Transverse colon (tissue), 4 donors: ENCODE measurements at places on chromosomes 5 and 9. TPM values are rescaled to one million over a fixed set of nuclear protein-coding genes. Genes with fewer than 3 reads are reported as not detected.

Gene SLC24A2
- total RNA-seq: 0.20 TPM

Gene CRHBP
- 0.79 TPM for total RNA-seq

DNA sequence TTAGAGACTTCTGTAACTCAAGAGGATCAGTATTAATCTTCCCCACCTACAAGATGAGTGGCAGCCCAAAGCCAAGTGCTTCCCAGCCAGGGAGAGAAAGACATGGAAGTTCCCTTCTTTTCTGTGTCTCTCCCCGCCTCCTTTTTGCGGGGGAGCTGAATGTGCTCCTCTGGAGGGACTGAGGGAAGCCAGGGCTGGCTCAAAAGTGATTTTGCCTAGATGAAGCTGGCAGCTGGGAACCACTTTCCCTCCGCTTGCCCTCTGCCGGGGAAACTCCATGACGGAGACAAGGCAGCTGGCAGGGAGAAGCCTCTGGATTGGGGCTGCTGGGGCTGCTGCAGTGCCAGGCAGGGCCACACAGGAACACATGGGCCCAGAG lies 24.4 kb downstream of the EGR1 start:
- no peak for DNase-seq

Gene KCNT1
- not detected for total RNA-seq

GRCh38 chr5:139847790-139848507 lies 52.3 kb downstream of the PSD2 start:
- peak; percentile 63 for DNase-seq

GRCh38 chr5:148788636-148789035 lies 37.8 kb upstream of the ADRB2 start:
- DNase-seq: no peak

Gene ERAP2
- 32.5 TPM for total RNA-seq

DNA sequence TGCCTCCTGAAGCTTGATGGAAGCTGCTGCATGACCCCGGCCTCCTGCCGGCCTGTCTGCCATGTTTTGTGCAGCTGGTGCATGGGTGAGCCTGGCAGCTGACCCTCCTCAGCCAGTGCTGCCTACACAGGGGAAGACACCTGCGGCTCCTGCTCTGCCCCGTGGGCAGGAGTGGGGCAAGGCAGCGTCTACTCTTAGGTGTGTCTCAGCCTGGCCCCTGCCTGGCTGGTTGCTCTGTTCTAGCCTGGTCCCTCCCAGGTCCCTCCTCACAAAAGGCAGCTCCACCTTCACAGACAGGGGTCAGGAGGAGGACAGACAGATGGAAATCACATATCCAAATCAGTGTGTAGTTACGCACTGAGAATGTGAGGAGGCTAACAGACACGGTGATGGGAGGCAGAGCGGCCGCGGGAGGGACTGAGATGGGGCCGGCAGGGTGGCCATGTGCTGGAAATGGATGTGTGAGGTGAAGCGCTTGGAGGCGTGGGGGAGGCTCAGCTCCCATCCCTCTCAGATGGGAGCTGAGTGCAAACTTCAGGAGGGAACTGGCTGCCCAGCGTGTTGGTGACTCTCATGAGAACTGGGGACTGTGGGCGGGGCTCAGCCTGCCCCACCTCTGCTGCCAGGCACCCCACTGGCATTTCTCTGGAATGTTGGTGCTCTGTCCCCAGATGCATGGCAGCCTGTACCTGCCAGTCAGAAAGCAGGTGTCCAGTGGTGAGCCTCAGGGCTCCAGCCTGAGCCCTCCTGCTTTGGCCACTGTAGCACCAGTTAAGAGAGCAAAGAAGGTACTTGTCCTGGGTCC lies 43.4 kb downstream of the PPARGC1B start:
- DNase-seq: peak; percentile 44

- no peak for DNase-seq
Measured at GRCh38 chr9:133590231-133590855, 18.8 kb downstream of the FAM163B start.

DNA sequence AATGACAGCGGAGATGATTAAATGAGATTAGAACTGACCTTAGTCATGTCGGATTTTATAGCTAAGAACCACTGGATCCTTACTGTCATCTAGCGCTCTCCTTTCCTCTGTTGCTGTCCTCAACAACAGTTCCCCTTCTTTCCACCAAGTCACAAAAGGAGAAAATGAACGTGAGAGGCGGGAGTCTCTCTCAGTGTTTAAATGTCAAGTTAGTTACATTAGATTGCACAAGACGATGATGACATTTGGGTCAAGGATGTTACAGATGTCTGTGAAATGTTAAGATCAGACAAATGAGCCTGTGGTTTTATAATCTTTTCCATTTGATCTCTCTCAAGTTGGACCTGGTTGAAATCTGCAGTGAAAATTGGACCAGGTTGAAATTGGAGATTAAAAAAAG lies 53.5 kb downstream of the FBXO38 start:
- no peak for DNase-seq

DNA sequence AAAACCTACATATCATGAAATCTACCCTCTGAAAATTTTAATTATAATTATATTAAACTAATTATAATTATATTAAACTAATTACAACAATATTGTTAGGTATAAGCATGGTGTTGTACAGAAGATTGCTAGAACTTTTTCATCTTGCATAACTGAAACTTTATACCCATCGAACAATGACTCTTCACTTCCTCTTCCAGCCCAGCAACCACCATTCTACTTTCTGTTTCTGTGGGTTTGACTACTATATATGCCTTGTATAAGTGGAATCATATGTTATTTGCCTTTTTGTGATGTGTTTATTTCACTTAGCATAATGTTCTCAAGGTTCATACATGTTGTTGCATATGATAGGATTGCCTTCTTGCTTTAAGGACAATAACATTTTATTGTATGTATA lies 274.2 kb upstream of the CCNH start:
- no peak for DNase-seq

- no peak for DNase-seq
Measured at GRCh38 chr5:176656467-176656990, 9.2 kb downstream of the TSPAN17 start.

Gene PDE8B
- 0.40 TPM for total RNA-seq

DNA sequence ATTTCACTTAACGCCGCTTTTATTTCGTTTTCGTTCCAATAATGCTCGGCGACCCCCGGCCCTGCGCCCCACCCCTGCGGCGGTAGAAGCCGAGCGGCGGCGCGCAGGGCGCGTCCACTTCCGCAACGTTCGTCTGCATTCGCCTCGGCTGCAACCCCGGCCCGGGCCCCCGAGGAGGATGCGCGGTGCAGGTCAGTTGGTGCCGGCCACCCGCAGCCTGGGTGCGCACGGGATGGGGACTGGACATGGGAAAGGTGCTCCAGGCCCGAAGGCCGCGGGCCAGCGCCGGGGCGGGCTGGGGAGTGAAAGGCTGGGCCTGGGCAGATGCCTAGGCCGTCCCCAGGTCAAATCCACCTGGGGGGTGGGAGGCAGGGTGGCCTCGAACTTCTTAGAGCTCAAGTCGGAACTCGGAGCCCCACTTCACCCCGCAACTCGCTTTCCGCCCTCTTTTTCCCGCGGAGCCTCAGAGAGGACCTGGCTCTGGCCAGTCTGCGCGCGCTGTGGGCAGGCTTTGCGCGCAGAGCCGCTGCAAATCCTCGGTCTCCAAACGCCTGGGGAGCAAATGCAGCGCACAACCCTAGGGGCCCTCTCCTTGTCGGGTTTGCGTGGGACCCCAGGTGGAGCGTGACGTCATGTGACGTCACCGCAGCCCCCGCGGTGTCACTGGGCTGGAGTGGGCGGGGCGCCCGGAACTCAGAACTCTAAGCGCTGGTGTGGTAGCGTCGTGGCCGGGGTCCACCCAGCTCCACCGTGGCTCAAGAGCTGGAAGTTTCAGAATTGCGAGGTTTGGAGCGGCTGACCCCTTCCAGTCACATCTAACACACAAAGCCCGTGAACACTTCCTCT lies 3.3 kb downstream of the TLX3 start:
- DNase-seq: no peak

GRCh38 chr9:93436655-93437407 lies 14.7 kb upstream of the FAM120A start:
- DNase-seq: no peak

Gene CDC25C
- total RNA-seq: 0.32 TPM

Gene PFN3
- not detected for total RNA-seq

DNA sequence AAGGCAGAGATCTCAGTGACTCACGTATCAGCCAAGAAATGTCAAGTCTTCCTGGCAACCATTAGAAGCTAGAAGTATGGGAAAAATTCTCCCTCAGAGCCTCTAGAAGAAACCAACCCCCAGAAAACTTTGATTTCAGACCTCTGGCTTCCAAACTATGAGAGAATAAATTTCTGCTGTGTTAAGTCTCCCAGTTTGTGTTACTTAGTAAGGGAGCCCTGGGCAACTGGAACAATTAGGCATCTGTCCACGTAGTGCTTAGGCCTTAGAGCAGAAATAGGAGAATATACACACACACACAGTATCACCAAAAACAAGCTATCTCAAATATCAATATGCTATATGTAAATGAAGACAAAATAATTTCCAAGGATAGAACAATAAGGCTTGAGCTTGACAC lies 894.8 kb upstream of the CDH10 start:
- DNase-seq: no peak

- DNase-seq: no peak
Measured at GRCh38 chr9:31824860-31825259, 559.6 kb upstream of the ACO1 start.

- no peak for DNase-seq
Measured at GRCh38 chr9:1005043-1005667, 28.7 kb downstream of the DMRT3 start.

DNA sequence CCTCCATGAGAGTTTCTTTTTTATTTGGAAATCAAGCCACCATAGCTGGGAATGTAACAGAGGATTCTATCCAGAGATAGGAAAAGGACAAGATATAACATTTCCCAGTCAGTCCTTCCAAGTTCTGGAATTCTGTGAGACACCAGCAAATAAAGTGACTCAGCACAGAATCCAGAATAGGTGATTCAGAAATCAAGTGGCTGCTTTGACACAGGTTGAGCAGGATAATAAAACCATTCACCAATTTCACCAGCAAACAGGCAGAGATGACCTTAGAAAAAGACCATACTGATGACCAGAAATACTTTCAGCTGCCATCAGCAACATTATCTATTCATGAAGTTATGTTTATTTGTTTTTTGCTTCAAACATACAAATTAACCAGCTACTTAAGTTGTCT lies 491.5 kb upstream of the TUSC1 start:
- no peak for DNase-seq

Gene ATP10B
- total RNA-seq: 298 TPM

Gene CDKN2A
- total RNA-seq: not detected

Gene TAF11L5
- total RNA-seq: not detected

GRCh38 chr9:20148416-20148815 lies 359.6 kb upstream of the SLC24A2 start:
- no peak for DNase-seq

GRCh38 chr9:69460012-69460411 lies 135.0 kb downstream of the ENTREP1 start:
- DNase-seq: no peak

- no peak for DNase-seq
Measured at GRCh38 chr9:3348169-3348568, 177.6 kb downstream of the RFX3 start.

Gene ZNF300
- 1.4 TPM for total RNA-seq

DNA sequence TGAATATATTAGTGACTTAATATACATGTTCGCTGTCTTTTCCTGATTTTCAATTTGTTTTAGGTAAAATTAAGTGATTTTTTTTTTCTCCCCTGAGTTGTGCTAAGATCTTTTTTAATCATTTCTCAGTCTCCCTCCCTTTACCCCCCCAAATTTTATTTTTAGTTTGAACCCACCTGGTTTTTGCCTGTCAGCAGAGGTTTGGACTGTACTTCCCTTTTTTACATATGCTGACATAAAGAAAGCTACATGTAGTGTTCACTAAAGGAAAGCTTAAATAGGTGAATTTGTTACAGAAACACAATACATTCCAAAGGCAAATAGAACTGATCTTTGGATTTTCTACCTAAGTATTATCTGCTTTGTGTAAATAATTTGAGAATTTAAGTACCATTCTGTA lies 82.2 kb downstream of the IPO11 start:
- no peak for DNase-seq

Gene FCN2
- not detected for total RNA-seq

Gene SPINK13
- total RNA-seq: not detected

DNA sequence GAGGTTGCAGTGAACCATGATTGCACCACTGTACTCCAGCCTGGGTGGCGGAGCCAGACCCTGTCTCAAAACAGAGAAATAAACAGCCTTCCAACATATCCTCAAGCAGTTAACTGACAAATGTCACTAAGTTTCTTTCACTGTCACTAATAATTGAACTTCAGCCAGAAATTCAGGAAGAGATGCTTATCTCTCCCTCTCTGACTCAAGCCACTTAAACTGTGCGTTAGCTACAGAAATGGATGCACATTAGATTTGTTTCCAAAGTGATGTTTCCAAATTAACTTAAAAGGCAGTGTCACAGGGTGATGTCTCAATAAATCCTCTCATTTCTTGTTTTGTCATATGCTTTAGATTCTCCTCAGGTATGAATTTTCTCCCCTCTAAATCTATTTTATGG lies 164.9 kb downstream of the KDM4C start:
- DNase-seq: no peak

Gene BSPRY
- total RNA-seq: 18.0 TPM

DNA sequence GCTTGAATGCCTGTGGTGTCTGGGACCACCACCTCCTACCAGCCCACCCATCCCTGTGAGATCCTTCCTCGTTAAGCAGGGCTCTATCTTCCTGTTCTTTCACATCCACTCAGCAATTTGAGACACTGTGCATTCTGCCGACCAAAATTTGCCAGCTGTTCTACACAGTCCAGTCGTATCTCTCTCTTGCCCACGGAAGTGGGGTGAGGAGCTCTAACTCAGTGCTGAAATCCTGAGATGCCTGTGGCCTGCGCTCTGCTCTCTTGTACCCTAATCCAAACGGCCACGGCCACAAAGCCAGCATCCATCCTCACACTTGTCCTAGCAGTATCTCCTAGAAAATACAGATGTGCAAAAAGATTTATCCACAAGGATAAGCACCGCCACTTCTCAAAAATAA lies 97.9 kb downstream of the MVB12B start:
- no peak for DNase-seq

- DNase-seq: no peak
Measured at GRCh38 chr5:94849324-94849723, 230.9 kb downstream of the SLF1 start.

- no peak for DNase-seq
Measured at GRCh38 chr5:170389550-170389892, 354 bp upstream of the KCNMB1 start.

DNA sequence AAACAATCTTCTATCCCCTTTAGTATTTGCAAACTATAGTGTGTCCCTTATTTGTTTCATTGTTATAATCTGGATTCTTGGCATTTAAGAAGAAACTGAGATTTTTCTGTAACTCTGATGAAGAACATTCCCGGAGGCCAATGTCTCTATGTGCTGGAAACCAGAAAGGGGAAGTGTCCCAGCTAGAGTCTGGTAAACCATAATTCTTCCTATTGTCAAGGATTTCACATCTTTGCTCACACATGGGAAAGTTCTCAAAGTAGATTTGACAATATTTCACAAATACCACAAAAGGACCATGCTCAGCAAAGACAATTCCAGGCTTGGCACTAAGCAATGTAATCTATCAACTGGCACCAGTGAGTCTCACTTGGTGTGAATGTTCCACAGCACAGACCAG lies 146.8 kb downstream of the MUSK start:
- DNase-seq: no peak

- no peak for DNase-seq
Measured at GRCh38 chr5:149693482-149693881, 36.6 kb upstream of the PPARGC1B start.
